ENCODE measurements at places on chromosomes 13 and 19. TPM values are rescaled to one million over a fixed set of nuclear protein-coding genes. Genes with fewer than 3 reads are reported as not detected.
A peak's percentile ranks its signal among the peaks of the same experiment; 100 is the strongest.

- no peak for DNase-seq
Observed at GRCh38 chr13:71860547-71861138, 6.4 kb downstream of the DACH1 start.

DNA sequence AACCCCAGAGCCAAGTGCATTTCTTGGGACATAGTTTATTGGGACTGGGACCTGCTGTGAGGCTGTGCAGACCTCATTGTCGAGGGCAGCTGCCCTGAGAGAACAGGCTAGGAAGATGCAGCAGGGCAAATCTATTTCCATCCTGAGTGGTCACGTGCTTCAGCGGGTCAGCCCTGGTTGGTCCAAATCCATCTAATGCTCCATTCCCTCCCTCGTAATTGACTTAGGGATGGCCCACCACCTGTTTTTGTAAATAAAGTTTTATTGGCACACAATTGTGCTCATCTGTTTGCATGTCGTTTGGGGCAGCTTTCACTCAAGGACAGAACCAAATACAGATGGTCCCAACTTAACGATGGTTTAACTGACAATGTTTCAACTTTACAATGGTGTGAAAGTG lies 75.5 kb upstream of the ADGRE5 start:
- no peak for DNase-seq

Gene PROZ
- total RNA-seq, result not detected

- peak; percentile 73 for DNase-seq
Observed at GRCh38 chr13:29572575-29572974, 22.9 kb downstream of the SLC7A1 start.

Gene SHISA7
- not detected for total RNA-seq

Gene LINGO3
- total RNA-seq, result 0.27 TPM

DNA sequence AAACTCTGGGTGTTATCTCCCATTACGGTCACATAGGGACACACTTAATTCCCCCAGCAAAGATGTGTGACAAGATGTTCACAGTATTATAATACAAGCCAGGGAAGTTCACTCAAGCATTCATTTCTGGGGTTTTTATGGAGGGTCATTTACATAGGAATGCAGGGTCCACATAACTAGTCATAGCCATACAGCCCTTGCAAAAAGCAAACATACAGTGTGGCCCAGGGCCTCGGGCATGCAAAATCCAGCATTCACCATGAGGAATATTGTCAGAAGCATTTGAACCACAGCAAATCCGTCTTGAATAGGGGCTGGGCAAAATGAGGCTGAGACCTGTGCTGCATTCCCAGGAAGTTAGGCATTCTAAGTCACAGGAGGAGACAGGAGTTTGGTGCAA lies 13.0 kb upstream of the ZNF460 start:
- no peak for DNase-seq

Gene PCDH17
- not detected for total RNA-seq

DNA sequence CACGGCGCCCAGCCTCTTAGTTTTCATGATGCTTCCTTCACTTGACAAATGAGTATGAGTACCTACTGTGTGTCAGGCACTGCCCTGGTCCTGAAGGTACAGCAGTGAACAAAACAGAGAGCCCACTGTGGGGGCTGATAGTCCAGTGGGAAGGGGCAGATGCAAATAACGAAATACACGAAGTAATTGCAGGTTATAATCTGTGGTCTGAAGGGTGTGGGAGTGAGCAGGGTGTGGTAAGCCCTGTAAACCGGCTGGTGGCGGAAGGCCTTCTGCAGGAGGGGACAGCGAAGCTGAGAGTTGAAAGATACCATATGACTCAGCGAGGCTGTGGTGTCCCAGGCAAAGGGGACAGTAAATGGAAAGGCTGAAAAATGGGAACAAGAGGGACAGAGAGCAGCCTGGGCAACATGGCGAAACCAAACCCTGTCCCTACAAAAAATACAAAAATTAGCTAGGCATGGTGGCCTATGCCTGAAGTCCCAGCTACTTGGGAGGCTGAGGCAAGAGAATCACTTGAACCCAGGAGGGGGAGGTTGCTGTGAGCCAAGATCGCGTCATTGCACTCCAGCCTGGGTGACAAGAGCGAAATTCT lies 60.5 kb downstream of the MAP4K1 start:
- DNase-seq, result peak; percentile 63

Data from transverse colon (tissue), 4 donors.